ENCODE measurements at places on chromosomes 7 and 10.

- peak; percentile 66 for DNase-seq
These were observed at the start of gene AKR1B1 for GRCh38 chr7:134458806-134459698. TSS of gene AKR1B1 (minus strand) at chr7:134459100. CDS start at chr7:134459062, 38 bp downstream.

GRCh38 chr10:21172542-21172929, 275.4 kb upstream of the NEBL start:
- no peak for DNase-seq

DNA sequence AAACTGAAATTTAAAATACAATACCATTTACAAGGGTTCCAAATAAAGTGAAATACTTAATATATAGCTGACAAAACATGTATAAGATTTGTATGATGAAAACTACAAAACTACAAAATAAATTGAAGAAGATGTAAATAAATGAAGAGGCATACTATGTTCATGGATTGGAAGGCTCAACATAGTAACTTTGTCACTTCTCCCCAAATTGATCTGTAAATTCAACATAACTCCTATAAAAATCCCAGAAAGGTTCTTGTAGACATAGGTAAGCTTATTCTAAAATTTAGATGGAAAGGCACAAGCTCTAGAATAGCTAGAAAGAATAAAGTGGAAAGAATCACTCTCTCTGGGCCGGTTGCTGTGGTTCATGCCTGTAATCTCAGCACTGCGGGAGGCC, 24.2 kb upstream of the NFKB2 start:
- DNase-seq, result no peak

DNA sequence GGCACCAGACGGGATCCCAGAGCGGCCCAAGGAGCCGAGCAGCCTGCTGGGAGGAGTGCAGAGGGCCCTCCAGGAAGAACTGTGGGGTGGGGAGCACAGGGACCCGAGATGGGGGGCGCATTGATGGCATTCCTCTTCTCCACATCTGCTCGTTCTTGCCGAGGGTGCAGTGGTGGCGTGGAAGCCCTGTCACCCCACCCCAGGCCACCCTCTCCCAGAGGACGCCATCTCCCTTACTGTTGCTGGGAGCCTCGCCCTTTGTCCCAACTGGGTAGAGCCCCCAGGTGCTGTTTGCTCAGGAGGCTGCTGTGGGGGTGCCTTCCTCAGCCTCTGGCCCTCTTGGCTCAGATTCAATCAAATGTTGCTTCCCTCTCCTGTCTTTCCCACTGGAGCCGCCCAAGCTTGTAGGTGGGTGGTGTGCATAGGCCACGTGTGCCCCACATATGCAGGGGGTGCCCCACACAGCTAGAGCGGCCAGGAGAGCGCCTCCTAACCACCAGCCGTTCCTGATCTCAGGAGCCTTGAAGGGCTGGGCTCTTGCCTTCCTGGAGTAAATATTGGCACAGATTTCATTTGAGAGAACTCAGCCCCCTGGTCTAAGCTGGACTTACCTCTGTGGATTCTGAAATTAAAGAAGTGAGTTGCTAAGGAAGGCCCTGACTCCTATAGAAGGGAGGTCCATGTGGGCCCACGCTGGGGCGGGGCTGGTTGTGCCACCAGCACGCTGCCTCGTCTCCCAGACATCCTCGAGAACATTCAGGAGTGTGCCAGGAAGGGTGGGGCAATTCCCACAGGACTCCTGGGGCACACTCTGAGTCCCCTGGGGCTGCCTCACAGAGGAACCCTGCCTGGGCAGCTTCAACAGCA, 39.2 kb downstream of the ZNF467 start:
- DNase-seq, result no peak

DNA sequence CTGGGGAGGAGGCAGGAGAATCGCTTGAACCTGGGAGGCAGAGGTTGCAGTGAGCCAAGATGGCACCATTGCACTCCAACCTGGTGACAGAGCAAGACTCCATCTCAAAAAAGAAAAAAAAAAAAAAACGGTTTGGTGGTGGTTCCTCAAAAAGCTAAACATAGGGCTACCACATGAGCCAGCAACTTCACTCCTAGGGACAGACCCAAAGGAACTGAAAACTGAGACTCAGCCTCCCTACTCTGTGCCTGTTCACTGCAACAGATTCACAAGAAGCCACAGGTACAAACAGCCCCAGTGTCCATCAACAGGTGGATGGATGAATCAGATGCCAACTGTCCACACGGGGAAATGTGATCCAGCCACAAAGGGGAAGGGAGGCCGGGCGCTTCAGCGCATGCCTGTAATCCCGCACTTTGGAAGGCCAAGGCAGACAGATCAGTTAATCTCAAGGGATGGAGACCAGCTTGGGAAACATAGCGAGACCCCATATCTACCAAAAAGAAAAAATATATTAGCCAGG, 79.1 kb upstream of the TNRC18 start:
- no peak for DNase-seq

DNA sequence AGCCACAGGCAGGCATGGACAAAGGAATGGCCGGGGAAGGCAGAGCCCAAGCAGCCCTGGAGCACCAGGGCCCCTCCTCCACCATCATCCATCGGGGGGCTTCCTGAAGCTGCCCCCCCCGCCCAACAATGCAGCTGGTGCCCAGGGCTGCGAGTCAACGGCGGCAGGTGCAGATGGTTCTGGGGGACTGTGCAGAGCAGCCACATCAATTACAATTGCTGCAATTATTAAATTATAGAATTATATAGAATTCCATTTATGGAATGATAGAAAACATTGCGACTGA, 28.3 kb downstream of the EBF3 start:
- DNase-seq, result no peak

- no peak for DNase-seq
These were observed 27.2 kb downstream of the EZH2 start for GRCh38 chr7:148856891-148857290.

DNA sequence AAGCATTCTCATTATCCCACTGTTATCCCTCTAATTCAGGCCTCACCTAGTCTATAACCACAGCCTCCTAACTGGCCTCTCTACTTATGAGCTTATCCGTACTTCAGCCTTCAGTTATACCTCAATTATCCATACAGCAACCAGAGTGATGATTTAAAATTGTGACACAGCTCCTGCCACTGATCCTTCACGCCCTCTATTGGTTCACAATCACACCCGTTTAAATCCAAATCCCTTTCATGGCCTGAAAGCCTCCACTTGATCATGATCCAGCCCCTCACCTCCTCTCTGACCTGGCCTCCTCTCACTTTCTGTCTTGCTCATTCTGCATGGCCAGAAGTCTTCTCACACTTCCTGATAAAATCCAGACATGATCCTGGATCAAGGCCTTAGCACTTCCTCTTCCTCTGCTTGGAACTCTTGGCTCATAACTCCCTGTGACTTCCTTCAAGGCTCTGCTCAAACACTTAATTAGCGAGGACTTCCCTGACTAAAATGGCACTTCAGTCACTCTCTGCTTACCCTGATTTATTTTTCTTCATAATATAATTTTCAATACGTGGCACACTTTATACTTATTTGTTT, 19.0 kb upstream of the TMEM26 start:
- no peak for DNase-seq

GRCh38 chr7:142194201-142194600, 63.7 kb downstream of the PRSS58 start:
- DNase-seq, result no peak

- no peak for DNase-seq
These were observed 125.2 kb downstream of the DOCK4 start for GRCh38 chr7:112080978-112081377.

GRCh38 chr7:92246360-92247101, 757 bp downstream of the ANKIB1 start:
- DNase-seq, result no peak

DNA sequence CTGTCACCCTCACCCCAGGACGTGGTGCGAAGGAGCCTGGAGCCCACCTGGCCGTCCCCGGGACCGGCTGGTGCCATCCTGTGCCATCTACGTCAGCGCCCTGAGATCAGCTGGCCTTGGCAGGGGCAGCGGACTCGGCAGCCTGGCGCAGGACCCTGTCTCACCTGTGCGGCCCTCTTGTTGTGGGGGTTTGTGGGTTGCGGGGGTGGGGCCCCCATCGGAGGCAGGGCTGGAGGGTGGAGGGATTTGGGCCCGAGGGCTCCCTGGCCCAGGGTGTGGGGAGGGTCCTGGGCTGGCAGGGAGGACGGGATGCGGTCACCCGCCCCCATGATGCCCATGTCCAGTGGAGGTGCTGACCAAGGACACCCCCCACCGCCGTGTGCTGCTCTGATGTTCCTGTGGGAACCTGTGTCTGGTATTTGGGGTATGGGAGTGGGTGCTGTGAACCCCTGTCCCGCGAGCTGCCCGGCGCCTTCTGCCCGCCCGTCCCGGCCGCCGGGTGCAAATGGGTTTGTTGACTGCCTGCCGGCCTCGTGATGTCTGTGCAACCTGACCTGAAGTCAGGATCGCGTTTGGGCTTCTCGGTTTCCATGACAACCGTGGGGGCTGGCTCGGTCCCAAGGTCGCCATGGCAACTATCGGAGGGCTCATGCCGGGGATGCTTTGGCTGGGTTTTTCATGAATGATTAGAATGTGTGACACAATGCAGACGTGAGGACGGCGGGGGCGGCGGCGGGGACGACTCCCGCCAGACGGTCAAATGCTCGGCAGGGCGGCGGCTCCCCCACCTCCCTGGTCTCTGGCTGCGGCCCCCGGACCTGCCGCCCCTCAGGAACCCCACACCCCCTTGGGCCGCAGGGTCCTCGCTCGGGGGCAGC, 7.3 kb downstream of the MAFK start:
- no peak for DNase-seq

- no peak for DNase-seq
These were observed 58.1 kb downstream of the CTBP2 start for GRCh38 chr10:125102246-125102645.

DNA sequence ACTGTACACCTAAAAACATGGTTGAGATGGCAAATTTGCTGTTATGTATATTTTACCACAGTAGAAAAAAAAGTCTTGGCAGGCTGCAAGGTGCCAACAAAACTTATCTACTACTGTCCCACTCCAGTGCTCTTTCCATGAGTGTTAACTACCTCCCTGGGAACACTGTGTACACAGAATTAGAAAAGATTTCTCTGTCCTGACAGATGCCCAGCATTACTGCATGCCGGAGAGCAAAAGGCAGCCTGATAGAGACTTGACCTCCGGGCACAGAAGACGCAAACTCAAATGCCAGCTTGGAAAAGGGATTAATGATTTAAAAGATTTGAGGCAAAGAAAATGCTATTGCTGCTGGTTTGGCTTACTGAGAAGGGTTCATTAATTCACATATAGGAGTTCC, 228.8 kb downstream of the TMEM178B start:
- no peak for DNase-seq

DNA sequence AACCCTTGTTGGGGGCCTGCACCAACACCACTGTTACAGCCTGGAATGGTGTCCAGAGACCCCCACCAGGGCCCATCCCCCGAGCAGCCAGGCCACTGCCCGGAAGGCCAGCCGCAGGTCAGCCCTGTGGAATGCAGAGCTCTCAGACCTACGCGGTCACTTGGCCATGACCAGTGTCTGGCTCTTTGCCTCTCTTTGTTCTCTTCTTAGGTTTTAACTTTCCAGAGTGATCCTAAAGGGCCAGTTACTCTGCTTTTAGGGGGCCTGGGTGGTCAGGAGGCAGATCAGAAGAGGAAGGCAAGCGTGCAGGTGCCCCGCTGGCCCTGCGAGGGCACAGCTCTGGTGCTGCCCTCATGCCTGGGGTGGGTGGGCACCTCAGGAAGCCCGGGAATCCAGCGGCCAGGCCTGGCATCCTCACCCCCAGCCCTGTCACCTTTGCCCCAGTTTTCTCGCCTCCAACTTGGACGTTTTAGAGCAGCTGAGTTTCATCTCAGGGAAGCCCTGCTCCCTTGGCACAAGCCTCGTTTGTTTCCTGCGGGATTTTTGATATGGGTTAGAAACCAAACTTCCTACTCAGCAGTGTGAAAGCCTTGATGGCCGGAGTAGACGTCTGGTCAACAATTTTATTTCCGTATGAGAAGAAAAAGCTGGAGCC, 62.5 kb upstream of the CHST15 start:
- DNase-seq, result no peak

DNA sequence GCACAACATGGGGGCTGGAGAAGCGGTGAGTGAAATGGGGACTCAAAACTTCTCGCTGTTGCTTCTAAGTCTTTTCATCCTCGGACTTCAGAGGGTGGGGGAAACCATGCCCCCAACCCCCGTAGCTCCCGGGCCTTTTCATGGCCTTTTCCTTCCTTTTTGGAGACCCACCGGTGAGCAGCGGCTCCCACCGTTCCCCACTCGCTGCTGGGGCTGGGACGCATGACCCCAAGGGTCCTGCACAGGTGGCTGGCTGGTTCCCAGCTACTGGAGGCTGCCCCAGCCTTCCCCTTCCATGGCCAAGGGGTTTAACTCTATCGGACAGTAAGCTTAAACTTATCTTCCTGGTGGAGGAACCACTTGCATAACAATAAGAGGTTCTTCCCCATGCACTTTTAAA, 194.3 kb upstream of the FERD3L start:
- no peak for DNase-seq

GRCh38 chr7:81110673-81111072, 191.8 kb upstream of the SEMA3C start:
- no peak for DNase-seq

DNA sequence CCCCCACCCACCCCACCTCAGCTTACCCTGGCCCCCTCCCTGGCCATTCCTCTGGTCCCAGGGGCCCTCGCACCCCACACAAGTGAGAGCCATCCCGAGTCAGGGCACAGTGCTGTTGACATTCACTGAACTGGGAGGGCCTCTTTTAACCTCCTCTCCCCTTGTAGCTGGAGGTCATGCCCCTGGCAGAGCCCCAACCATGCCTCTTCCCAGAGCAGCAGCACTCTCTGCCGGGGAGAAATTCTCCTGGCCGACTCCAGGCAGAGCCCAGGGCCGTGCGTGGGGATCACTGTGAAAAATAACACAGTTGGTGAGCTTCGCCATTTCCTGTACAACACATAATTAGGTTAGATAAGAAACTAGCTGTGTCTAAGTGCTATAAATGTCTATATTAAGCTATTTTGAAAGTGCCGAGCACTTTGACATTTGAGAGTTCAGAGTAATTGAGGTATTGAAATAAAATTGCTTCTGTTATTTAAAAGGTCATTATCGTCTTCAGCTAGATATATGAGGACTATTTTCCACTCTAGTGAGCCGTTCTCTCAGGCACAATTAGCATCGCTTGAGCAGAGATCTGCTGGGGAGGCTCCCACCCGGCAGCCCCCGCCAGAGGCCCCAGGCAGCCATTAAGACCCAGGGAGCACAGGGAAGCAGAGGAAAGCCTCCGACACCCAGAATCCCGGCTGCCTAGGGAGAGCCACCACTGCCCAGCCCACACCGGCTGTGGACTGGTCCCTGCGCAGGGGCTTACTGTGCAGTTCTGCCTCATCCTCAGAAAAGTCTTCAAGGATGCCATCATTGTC, 62.4 kb upstream of the LRRC18 start:
- DNase-seq, result no peak

- DNase-seq, result no peak
These were observed 503.4 kb downstream of the PARD3 start for GRCh38 chr10:34311679-34312078.

GRCh38 chr10:33709008-33709753, 374.7 kb upstream of the NRP1 start:
- no peak for DNase-seq

GRCh38 chr7:102101111-102101551, 185.5 kb upstream of the SH2B2 start:
- DNase-seq, result no peak

DNA sequence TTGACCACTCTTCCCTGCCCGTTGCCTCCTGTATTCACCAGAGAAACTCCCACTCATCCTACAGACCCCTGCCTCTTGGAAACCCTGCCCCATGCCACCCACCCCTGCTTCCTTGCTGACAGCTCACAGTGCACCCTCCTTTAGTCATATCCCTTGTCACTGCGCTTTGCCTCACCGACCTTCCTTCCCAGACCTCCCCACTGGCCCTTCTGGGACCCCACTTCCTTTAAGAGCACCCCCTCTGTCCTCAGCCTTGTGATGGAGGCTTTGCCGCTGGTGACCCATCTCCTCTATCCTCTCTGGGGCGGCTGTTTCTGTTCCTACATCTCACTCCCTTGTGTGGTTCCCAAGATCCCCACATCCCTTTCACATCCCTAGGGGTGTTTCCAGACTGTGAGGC, 92.8 kb upstream of the ZMIZ1 start:
- no peak for DNase-seq

Measured in activated naive CD4-positive, alpha-beta T cell (primary cell).